M059J (cell line): ENCODE measurements at places on chromosomes 12 and 14.
A peak's percentile ranks its signal among the peaks of the same experiment; 100 is the strongest.

GRCh38 chr12:31227401-31227981 lies 98.5 kb downstream of the SINHCAF start:
- DNase-seq, result no peak

DNA sequence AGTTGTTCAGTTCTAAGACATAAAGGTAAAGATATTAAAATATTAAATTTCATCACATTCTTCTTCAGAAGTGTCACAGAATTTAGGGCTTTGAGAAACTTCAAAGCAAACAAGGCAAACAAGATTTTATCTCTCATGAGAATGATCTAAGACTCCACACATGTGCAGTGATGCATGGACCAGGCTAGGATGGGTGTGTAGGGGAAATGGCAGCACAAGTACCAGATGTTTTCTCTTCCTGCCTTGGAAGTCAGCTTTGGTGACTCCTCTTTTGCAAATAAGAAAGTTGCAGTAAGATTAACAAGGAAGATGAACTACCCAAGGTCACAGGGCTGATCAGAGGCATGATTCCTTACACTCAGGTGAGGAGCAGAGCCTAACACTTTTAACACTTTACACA lies 163.8 kb upstream of the LMNTD1 start:
- DNase-seq, result no peak

- no peak for DNase-seq
These were observed 152.9 kb downstream of the RBM19 start for GRCh38 chr12:113813229-113813541.

DNA sequence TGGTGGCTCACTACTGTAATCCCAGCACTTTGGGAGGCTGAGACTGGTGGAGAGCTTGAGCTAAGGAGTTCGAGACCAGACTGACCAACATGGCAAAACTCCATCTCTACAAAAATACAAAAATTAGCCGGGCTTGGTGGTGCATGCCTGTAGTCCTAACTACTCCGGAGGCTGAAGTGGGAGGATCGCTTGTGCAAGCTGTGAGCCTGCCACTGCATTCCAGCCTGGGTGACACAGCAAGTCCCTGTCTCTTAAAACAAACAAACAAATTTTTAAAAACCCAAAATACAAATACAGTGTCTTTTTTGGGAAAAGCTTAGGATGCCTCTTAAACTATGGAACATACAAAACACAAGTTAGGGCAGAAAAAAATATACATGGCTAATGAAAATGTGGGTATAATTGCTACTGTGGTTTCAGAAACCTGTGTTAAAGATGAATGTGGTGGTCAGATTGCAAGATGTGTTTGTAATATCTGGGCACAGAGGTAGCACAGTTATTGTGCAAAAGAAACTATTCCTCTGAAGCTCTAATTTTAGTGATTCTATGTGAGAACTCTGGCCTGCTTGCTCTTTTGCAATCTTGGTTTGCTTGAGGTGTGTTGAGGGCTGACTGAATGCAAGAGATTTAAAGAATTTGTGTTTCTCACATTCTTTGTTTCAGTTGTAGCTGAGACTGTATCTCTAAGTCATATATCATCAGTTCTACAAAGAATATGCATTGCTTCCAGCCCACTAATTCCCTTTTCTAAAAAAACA lies 3.9 kb upstream of the HSPA2 start:
- DNase-seq, result peak; percentile 16

DNA sequence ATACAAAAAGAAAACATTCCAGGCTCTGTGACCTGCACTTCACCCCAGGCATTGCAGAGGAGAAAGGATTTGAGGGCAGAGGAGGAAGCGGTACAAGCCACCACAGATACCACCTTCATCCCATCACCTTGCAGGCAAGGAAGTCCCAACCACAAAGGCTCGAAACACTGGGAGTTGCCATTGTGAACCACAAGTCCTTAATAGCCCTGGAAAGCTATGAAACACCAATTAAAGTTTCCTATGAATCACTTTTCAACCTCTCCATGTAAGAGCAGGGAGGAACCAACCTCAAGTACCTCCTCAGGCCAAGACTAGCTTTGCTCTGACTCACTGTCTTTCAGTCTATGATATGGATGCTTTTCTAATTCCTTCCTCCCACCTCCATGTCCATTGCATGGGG lies 27.0 kb downstream of the MAP3K9 start:
- DNase-seq, result peak; percentile 98

- DNase-seq, result no peak
These were observed 8.2 kb downstream of the A2M start for GRCh38 chr12:9107542-9107873.

GRCh38 chr12:32501835-32502333 lies 102.5 kb downstream of the FGD4 start:
- DNase-seq, result peak; percentile 29

DNA sequence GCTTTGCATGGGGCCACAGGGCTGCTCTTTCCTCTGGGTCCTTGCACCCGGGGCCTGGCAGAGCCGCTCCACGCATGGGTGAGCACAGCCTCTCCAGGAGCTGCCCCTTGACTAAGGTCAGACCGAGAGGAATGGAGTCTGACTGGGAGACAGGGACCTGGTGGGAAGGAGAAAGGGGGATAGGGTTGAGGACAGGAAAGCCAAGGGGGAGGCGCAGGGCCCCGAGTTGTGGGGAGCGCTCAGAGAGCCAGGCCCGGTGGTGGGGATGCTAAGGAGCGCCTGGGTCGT lies 16.0 kb downstream of the PAPLN start:
- DNase-seq, result no peak
